ENCODE measurements at places on chromosomes 6 and 20.

GRCh38 chr6:75012018-75012417, 193.8 kb downstream of the COL12A1 start:
- DNase-seq, result no peak

DNA sequence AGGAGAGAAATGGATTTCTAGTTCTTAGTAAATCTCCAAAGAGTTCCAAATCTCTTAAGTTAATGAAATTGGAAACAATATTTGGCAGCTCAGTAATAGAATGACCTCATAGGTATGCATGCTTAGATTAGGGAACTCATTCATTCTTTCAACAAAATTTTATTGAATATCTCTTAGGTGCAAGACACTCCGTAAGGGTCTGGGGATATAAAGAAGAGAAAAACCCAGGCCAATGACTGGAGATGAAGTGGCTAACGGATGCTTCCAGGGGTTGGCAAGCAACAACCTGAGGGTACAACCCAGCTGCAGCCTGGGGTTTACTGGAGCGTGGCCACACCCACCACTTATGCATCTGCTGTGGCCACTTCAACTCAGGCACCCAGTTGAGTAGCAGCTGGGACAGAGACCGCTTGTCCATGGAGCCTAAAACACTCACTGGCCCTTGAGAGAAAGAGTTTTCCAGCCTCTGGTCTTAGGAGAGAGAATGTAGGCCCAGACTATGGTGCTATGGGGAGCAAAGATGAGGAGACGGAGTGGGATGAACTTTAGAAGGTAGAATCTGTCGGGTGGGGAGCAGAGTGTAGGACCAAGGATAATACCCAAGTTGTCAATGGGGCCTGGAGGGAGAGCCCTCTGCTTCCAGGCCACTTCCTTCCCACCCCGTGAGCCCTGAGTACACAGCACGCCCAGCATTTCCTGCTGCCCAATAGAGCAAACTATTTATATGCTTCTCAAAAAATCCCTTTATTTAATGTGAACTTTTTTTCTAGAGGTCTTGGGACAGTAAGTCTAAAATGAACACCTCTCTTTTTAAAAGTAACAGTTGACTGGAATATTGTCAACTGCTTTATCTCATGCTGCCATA, 46.8 kb upstream of the PXDC1 start:
- no peak for DNase-seq

DNA sequence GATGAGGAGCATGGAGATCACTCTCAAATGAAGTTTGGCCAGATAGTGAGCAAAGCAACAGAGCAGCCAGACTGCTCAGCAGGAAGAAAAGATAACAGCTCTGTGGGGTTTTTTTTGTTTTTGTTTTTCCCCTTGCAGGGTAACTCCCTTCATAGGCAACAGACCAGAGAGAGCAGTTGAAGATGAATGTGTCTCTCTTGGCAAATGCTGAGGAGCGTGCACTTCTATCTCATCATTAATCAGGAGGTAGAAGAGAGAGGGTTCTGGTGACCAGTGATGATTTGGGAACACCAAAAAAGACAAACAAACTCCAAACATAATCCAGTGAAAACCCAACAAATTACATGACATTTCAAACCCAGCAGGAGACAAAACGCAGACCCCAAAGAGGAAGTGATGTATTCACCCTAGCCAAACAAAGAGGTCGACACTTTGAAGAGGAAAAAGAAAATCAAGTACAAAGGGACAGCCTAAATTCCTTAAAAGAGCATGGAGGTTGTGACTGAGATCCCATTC, 66.2 kb upstream of the RREB1 start:
- no peak for DNase-seq

GRCh38 chr6:55704421-55704820, 125.4 kb upstream of the HMGCLL1 start:
- DNase-seq, result no peak

DNA sequence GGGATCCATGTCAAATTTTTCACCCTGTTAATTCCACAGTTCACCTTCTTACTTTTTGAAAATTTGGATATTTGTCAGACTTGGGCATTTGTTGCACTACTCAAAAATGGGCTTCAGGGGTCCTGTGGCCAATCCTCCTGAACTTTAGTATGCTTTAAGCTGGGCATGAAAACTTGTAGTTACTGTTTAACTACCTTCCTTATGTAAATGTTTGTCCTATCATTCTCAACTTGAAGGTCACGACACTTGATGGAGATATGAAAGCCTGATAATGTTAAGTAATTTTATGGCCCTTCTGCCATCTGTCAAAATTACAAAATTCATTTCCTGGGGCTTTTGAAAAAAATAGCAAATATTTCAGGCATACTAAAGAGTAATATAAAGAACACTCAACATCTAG, 4.2 kb upstream of the ZNF311 start:
- DNase-seq, result no peak

GRCh38 chr20:37992802-37993409, 40.4 kb downstream of the TTI1 start:
- no peak for DNase-seq

DNA sequence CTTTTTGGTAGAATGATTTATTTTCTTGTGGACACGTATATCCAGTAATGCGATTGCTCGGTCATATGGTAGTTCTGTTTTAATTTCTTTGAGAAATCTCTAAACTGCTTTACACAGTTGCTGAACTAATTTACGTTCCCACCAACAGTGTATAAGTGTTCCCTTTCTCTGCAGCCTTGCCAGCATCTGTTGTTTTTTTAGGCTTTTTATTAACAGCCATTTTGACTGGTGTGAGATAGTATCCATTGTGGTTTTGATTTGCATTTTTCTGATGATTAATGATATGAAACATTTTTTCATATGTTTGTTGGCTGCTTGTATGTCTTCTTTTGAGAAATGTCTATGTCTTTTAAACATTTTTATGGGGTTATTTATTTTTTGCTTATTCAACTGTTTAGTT, 196.7 kb downstream of the MOXD1 start:
- DNase-seq, result no peak

DNA sequence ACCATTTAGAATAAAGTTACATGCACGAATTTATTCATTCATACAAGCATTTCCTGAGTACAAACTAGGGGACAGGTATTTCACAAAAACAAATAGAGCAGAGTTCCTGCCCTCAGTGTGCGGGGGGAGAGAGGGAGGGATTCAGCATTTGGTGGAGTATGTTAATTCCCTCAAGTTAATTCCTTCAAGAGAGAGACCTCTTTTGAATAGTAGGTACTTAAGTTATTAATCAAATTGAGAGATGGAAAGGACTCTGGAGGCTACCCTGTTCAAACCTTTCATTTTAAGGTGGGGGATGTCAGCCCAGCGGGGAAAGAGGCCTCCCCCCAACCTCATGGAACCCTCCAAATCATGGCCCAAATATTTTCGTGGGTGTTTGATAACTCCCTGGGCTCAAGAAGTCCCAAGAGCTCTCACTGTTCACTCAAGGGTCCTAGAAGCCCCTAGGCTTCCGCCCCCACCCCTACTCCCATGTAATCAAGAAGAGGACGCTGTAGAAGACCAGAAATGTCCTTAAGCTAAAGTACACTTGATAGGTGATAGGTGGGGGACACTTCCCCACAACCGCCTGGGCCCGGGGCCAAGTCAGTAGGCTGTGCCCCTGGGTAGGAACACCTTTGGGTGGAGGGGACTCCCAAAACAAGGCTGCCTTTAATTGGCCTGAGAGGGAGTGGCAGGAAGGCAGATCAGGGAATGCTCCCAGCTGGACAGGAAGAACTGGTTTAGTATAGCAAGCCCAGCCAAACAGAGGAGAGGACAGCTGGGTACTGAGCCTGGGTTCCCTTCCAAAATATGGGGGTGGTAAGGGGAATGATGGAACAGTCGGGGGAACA, 2.9 kb downstream of the SDC4 start:
- DNase-seq, result no peak

- DNase-seq, result no peak
Measured at GRCh38 chr6:46757214-46757596, 10.5 kb downstream of the ANKRD66 start.

DNA sequence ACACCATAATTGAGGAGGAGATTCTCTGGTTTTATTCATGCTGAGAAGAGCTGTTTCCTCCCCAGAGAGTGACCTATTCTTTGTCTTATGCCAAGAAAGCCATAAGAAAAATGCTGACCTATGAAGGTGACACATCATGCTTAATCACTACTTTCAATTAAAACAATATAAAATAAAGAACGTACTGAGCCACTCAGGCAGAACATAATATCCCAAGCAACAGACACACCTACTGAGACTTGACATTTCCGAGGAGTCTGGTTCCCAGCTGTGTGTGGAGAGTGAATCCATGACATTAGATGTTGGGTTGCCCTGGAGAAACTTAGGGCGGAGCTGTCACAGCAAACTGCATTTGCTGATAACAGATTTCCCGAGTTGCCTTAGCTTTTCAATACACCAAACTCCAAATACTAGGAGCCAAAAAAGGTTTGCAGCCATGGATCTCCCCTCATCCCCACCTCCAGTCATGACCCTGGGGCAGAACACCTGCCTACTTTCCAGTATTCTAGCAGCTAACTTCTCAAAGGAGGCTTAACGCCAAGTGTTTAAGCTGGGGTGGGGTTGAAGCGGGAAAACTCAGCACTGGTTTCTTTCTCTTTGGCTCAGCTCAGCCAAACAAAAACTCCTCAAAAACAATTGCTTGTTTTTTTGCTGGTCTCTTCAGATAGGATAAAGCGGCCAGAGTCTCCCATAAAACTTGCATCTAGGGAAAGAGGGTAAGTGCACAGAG, 92.2 kb downstream of the BACH2 start:
- DNase-seq, result no peak

DNA sequence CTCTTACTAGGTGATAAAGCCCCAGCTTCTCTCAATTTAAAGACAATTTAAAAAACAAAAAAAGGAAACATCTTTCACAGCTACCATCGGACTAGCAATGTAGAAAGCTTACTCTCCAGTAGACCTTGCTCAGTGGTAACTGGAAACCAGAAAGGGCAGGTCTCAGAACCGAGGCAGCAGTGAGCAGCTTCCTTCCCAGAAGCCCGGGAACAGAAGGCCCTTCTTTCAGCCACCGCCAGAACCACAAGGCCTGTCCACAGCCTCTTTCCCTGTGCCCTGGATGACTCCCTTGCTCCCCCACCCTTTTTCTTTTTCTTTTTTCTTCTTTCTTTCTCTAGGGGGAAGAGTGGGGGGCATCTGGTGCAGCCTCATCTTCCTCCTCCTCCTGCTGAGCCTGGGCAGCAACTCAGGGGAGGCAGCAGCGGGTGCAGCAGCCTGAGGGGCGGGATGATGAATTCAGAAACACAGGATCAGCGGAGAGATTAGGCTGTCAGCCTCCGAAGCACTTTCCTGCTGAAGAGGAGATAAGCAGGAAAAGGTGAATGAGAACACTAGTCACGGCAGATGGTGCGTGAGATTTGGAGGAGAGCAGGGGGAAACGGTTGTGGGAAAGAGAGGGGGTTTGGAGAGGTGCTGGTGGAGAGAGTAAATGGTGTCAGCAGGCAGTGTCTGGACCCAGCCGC, 158.5 kb downstream of the ID4 start:
- no peak for DNase-seq

GRCh38 chr20:32527052-32527446, 58.1 kb downstream of the NOL4L start:
- DNase-seq, result no peak
